ENCODE measurements at places on chromosomes 6 and 20. TPM values are rescaled to one million over a fixed set of nuclear protein-coding genes. Genes with fewer than 3 reads are reported as not detected.

RAB5IF gene
- 62.9 TPM for polyA plus RNA-seq

MMP24OS gene
- 37.7 TPM for polyA plus RNA-seq

PHACTR1 gene
- polyA plus RNA-seq = 12.5 TPM

C6orf58 gene
- 1.3 TPM for polyA plus RNA-seq

SOX18 gene
- polyA plus RNA-seq = 8.0 TPM

Data from renal pelvis (tissue), 12 donors.